NCI-H1092 treated with DMSO at 0.1 percent for 48 hours (cell line): ENCODE measurements at places on chromosomes 4 and X.

GRCh38 chrX:37830371-37830770 lies 17.0 kb downstream of the DYNLT3 start:
- no peak for DNase-seq

DNA sequence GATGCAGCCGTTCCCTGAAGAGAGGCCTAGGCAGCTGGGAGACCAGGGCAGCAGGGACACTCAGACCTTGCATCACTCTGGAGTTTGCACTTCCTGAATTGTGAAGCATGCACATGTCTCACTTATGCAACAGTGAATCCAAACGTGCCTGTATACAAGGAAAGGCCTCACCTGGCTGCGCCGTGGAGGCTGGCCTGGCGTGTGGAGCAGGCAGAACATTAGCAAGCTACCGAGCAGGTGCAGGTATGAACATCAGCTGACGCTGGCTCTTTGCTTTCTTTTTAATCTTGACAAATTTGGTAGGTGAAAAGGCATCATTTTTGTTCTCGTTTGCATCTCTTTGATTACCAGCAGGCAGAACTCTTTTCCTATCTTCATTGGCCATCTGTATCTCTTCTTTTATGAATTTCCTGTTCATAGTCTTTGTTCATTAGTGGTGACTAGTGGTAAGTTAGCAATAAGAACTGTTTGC lies 37.1 kb upstream of the IRAK1 start:
- DNase-seq, result no peak

DNA sequence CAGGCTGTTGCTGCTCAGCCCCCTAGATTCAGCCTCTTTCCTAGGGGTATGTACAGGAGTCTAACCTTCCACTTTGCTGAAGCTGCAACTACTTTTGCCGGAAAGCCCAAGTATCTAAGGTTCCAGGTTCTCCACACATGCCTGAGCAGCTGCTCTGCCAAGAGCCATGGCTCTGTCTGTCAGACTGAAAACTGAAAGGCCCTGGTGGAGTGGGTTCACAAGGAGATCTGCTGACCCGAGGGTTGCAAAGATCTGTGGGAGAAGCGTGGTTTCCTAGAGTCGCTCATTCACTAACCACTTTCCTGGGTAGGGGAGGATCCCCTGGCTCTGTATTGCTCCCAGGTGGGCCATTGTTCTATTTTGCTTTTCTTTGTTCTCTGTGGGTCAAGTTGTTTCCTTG lies 6.0 kb upstream of the PNMA6F start:
- no peak for DNase-seq

GRCh38 chr4:161186012-161186411 lies 977.8 kb downstream of the FSTL5 start:
- DNase-seq, result no peak
